ENCODE measurements at places on chromosomes 5 and 9. TPM values are rescaled to one million over a fixed set of nuclear protein-coding genes. Genes with fewer than 3 reads are reported as not detected.

DNA sequence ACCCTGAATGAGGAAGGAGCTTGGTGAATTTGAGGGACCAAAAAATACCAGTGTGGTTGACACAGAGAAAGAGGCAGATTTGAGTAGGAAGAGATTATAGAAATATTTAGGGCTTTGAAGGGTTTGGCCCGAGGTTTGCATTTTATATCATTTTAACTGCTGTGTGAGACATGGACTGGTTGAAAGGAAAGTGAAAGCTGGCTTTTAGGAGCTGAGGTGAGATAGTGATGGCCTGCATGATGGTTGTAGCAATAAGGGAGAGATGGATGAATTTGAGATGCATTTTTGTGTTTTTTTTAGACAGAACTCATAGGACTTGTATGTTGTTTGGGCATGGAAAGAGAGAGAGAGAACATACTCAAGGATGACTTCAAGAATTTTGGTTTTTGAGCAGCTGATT is 21.7 kb downstream of the FER start:
- no peak overlapping the region for H3K4me3 ChIP-seq
- peaks cover 10% of the 10 kb centered on the region for H3K4me1 ChIP-seq
- DNase-seq: no peak
- H3K36me3 ChIP-seq: no peaks in the 10 kb centered on the region

GRCh38 chr5:169777159-169777558 is 140.1 kb downstream of the DOCK2 start:
- H3K27me3 ChIP-seq: no peaks in the 10 kb centered on the region
- no peaks in the 10 kb centered on the region for H3K4me1 ChIP-seq
- no peak overlapping the region for H3K4me3 ChIP-seq
- no peaks in the 10 kb centered on the region for H3K36me3 ChIP-seq
- no peak overlapping the region for H3K27ac ChIP-seq

Gene PPP1R26
- total RNA-seq: 5.9 TPM

DNA sequence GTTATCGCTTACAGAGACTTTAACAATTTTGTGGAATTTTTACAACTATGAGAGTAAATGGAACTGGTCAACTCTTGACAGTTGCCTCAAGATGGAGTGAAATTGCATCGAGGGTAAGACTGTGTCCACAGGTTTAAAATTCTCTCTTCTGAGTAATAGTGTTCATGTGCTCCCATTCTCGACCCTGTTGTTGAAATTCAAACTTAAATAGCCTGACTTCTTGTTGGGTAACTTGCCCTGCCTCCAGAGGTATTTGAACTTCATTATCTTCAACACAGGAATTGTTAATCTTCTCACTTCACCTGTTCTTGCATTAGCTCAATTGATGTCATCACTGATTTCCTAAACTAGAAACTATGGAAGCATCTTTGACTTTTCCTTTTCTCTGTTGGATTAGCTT is 77.5 kb downstream of the PIP5K1B start:
- H3K27ac ChIP-seq: no peak overlapping the region
- H3K27me3 ChIP-seq: no peaks in the 10 kb centered on the region
- DNase-seq: no peak
- peaks cover 53% of the 10 kb centered on the region for H3K4me1 ChIP-seq
- no peaks in the 10 kb centered on the region for H3K36me3 ChIP-seq
- H3K4me3 ChIP-seq: no peak overlapping the region

DNA sequence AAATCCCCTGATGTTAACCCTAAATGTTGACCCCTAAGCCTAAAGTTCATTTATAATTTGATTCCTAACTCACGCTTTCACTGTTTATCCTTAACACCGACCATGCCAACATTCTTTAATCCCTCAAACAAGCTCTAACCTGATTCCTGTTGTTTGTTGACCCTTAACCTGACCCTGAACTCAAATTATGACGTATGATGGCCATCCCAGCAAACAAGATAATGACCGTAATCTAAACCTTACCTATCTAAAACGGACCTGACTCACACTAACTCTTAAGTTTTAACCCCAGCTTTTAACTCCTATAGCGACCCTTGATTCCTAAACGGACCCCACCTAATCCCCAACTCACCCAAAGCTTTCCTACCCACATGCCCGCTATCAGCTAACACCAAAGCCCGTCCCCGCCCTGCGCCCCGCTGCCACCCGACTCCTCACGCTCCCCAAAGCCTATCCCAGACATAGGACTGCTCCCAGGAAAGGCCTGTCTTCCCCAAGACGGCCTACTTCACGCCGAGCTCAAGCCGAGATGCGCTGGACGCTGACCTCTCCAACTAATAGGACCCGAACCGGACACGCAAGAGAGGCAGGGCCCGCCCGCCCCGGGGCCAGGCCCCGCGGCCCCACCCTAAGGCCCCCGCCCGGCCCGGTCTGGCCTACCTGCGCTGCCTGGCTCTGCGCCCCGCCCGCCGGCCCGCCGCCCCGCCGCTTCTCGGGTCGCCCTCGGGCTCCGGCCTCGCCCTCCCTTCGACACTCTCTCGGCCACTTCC is 395 bp downstream of the TLN1 start:
- no peak for DNase-seq
- peak overlapping the region; percentile 68 for H3K4me3 ChIP-seq
- H3K27me3 ChIP-seq: no peaks in the 10 kb centered on the region
- peaks cover 28% of the 10 kb centered on the region for H3K36me3 ChIP-seq
- H3K27ac ChIP-seq: peak overlapping the region; percentile 89

Gene BTNL3
- not detected for total RNA-seq

Gene PCDHGA6
- 0.83 TPM for total RNA-seq

Gene C6
- total RNA-seq: 0.46 TPM

Gene HTR4
- total RNA-seq: 0.51 TPM

Gene STK32A
- total RNA-seq: 1.7 TPM

Gene RORB
- total RNA-seq: not detected

Gene IFNK
- total RNA-seq: not detected

- peak overlapping the region; percentile 95 for H3K27ac ChIP-seq
- H3K4me1 ChIP-seq: peaks cover 73% of the 10 kb centered on the region
- H3K27me3 ChIP-seq: no peaks in the 10 kb centered on the region
- H3K36me3 ChIP-seq: no peaks in the 10 kb centered on the region
Observed at GRCh38 chr5:38468202-38468673, 88.2 kb downstream of the LIFR start.

Gene LCN12
- not detected for total RNA-seq

DNA sequence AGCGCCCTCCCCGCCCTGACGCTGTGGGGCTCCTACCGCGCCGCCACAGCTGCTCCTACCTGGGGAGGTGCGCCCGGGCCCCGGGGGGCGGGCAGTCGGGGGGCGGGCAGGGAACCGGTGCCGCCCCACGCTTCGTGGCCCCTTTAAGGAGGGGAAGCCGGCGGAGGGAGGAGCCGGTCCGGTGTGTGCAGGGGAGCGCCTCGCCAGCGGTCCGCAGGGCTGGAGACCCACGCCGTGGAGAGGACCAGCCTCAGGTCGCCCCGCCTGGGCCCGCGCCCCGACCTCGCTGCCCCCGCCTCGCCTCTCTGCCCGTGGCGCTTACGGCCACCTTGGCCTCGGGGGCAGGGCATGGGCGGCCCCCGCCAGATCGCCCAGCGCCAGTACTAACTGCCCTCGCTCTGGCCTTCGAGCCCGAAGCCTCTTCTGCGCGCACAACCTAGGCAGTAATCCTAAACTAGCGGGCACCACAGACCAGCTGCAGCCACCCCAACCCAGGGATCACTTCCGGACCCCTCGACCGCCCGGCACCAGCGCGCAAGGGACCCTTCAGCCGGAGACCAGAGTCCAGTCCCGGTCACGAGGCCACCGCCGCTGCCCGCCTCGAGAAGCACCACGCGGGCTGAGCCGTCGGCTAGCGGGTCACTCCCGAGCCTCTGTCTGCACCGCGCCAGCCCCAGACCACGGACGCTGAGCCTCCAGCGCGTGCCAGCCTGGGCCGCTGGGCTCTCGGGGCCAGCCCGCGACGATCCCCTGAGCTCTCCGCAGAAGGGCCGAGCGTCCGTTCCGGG is at the start of gene FOXE1:
Gene FOXE1 (plus strand): TSS at position 171 of the 788 bp plus-strand sequence. CDS start 689 bp downstream, outside the sequence.
- no peak within 1 kb of the TSS for H3K27ac ChIP-seq
- peaks cover 11% of the 10 kb centered on the region for H3K4me1 ChIP-seq
- H3K4me3 ChIP-seq: peak within 1 kb of the TSS; percentile 29
- H3K27me3 ChIP-seq: peaks cover 94% of the 10 kb centered on the region
- DNase-seq: no peak

- H3K4me3 ChIP-seq: no peak overlapping the region
- H3K4me1 ChIP-seq: no peaks in the 10 kb centered on the region
- H3K27me3 ChIP-seq: no peaks in the 10 kb centered on the region
- no peak overlapping the region for H3K27ac ChIP-seq
Observed at GRCh38 chr5:67425514-67425913, 228.9 kb upstream of the CD180 start.

DNA sequence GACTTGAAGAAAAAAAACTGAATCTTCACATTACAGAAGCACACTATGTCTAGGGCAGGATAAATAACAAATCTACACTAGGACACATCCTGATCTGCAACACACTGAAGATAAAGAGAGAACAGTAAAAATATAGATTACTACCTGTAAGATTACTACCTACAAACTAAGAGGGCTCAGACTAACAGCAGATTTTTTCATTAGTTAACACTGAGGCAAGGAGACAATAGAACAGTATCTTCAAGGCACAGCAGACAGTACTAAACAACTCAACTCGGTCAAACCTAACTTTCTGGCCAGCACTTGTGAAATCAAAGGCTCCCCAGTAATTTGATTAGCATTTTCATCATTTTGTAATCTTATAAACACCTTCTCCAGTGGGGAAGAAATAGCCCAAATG is 46.5 kb downstream of the TEX10 start:
- no peaks in the 10 kb centered on the region for H3K27me3 ChIP-seq
- peaks cover 13% of the 10 kb centered on the region for H3K4me1 ChIP-seq
- H3K27ac ChIP-seq: no peak overlapping the region
- no peak overlapping the region for H3K4me3 ChIP-seq
- no peaks in the 10 kb centered on the region for H3K36me3 ChIP-seq

- H3K4me3 ChIP-seq: no peak overlapping the region
- DNase-seq: no peak
- H3K4me1 ChIP-seq: peaks cover 7% of the 10 kb centered on the region
- H3K27me3 ChIP-seq: no peaks in the 10 kb centered on the region
- peak overlapping the region; percentile 35 for H3K27ac ChIP-seq
Observed at GRCh38 chr9:114394523-114395333, 6.9 kb upstream of the AKNA start.

Gene FCN2
- not detected for total RNA-seq

DNA sequence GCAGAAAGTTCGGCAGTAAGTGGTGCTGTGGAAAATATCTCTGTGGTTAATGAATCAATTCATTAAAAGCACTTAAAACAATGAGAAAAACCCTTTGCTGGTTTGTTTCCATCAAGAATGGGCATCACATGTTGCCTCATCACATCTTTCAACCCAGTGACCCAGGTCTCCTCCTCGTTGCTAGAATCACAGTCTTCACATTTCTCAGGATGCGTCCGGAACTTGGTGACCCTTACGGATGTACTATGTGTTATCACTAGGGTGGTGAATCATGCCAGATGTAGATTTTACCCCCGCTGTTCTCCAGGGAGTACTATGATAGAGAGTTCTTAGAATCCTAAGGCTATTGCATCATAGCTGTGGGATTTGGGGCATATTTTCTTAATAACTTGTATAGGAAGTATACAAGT is 217.9 kb upstream of the KLF4 start:
- no peaks in the 10 kb centered on the region for H3K4me1 ChIP-seq
- no peaks in the 10 kb centered on the region for H3K27me3 ChIP-seq
- no peak for DNase-seq
- H3K4me3 ChIP-seq: no peak overlapping the region

Gene KIF4B
- total RNA-seq: not detected

Gene NUTM2F
- total RNA-seq: not detected

DNA sequence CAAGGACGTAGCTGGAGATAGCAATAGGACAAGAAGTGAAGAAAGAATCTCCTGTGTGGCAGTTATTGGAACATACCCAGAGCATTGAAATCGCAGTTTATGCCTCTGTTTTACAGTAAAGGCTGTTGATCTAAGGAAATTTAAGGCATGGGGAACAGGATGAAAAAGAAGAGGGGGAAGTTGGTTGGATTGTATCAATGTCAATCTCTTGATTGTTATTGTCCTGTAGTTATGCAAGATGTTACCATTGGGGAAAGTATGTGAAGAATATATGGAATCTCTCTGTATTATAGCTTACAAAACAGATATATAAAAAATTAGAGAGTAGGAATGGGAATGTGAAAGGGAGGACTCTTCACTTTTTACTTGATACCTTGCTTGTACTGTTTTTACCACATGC is 195.6 kb upstream of the NREP start:
- no peak overlapping the region for H3K4me3 ChIP-seq
- H3K4me1 ChIP-seq: no peaks in the 10 kb centered on the region
- no peaks in the 10 kb centered on the region for H3K27me3 ChIP-seq

Gene FBP1
- not detected for total RNA-seq

DNA sequence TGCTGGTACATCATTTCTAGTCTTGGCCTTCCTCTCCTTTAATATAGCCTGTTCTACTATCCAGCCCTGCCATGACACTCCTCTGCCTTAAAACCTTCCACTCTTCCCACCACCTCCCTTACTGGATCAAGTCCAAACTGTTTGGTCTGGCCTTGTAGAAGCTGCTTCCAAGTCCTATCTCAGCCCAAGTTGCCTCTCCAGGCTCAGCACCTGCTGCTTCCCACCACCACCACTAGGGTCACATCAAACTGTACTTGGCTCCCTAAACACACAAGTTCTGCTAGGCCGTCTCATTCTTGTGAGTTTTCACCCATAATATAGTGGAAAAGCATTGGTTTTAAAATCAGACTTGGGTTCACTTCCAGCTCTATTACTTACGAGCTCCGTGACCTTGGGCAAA is 1.4 kb downstream of the NDUFA8 start:
- DNase-seq: peak; percentile 49
- H3K4me1 ChIP-seq: peaks cover 42% of the 10 kb centered on the region
- H3K36me3 ChIP-seq: no peaks in the 10 kb centered on the region
- no peaks in the 10 kb centered on the region for H3K27me3 ChIP-seq
- H3K4me3 ChIP-seq: peak overlapping the region; percentile 90
- no peak overlapping the region for H3K27ac ChIP-seq

- H3K4me3 ChIP-seq: no peak overlapping the region
- DNase-seq: no peak
- H3K4me1 ChIP-seq: no peaks in the 10 kb centered on the region
- H3K36me3 ChIP-seq: no peaks in the 10 kb centered on the region
Observed at GRCh38 chr5:119896826-119897536, 267.6 kb downstream of the FAM170A start.

- no peaks in the 10 kb centered on the region for H3K27me3 ChIP-seq
- no peak overlapping the region for H3K27ac ChIP-seq
- H3K4me3 ChIP-seq: no peak overlapping the region
- no peak for DNase-seq
Observed at GRCh38 chr9:68522954-68523353, 17.7 kb downstream of the TMEM252 start.
